Cortex of kidney (tissue), 1 donor: ENCODE measurements at places on chromosomes 13 and 19.

DNA sequence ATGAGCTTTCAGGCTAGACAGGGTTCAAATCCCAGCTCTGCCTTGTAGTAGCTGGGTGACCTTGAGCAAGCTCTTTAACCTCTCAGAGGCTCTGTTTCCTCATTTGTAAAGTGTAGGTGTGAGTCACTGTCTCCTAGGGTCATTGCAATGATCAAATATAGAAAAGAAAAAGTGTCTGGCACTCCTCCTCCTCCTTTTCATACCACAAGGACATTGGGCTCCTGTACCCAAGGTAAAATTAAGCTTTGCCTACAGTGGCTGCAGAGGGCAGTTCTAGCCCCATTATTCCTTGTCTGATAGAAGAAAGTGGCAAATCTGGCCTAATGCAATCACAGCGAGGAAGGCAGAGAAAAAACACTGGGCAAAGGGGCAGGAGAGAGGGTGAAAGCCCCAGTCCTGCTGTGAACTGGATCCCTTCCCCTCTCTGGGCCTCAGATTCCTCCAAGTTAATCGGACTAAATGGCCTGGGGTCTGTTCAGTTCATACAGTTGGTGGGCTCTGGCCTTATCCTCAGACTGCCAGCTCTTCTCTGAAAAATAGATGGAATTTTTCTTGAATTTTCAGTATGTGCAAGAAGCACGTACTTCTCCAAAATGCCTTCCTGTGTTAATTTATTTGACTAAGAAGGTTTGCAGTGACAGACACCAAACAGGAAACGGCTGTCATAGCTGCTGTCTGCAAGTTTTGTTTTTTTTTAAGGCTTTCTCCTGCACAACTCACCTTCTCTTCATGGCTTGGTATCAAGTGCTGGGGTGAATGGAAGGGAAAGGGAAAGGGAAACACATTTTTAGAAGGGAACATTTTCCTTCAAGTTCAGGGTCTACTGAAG is 35.3 kb downstream of the RGCC start:
- no peak for DNase-seq

GRCh38 chr13:19759669-19760068 is 23.1 kb downstream of the PSPC1 start:
- DNase-seq, result no peak

- DNase-seq, result no peak
These were observed 1.9 kb downstream of the GTPBP3 start for GRCh38 chr19:17339088-17339741.

- no peak for DNase-seq
These were observed 116.6 kb downstream of the PCDH17 start for GRCh38 chr13:57748096-57748495.

DNA sequence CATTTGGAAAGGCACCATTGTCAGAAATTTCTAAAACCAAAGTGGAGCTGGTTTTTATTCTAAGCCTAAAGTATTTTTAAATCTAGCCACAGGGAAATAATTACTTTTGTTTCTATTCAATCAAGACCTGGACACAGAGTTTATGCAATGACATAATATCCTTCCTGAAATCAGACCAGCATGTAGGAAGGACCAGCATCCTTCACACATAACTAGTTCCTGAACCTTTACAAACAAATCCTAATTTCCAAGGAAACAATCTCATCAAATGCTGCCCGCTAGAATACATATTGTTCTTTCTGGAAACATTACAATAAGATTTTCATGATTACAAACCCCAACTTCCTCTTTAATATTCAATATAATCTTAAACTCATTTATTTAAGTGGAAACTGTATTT is 1.5 kb downstream of the STARD13 start:
- no peak for DNase-seq

DNA sequence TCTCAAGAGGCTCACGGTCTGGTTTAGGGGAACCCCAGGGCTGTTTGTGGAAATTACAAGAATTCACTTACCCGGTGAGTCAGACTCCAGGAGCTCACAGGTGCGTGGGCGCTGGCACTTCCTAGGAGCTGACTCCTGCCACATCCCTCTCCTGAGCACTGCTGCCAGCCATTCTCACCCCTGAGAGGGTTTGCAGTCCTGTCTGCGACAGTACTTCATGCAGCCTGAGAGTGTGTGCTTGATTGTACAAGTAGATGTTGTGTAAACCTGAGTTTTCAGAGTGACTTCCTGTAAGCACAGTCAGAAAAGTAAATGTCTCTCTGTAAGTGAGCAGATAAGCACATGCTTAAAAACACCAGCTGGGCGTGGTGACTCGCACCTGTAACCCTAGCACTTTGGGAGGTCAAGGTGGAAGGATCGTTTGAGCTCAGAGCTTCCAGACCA is 8.1 kb downstream of the MRPL4 start:
- no peak for DNase-seq

DNA sequence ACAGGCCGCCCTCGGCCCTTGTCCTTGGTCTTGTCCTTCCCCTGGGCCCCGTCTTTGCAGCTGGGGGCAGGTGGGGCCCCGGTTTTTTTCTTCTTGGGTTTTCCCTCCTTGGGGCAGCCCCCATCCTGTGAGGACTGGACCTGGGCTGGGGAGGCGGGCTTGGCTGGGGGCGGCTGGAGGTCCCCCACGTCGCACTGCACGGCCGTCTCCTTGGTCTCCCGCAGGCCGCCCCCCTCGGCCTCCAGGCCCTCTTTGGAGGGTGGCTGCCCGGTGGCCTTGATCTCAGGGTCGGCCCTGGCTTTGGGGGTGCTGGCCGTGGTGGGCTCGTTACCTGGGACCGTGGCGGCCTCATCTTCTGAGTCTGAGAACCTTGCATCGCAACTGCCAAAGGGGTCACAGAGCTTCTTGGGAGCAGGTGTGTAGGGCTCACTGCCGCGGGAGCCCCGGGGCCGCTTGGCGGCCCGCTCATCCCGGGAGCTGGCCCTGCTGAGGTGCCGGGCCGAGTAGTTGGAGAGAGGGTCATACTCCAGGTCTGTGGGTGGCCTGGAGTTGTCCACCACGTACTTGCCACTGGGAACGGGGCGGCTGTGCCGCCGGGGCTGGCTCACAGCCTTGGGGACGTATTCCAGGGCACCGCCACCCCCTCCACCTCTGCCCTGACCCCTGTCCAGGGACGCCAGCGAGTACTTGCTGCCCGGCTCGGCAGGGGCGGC is 15.6 kb upstream of the ATP8B3 start:
- no peak for DNase-seq

DNA sequence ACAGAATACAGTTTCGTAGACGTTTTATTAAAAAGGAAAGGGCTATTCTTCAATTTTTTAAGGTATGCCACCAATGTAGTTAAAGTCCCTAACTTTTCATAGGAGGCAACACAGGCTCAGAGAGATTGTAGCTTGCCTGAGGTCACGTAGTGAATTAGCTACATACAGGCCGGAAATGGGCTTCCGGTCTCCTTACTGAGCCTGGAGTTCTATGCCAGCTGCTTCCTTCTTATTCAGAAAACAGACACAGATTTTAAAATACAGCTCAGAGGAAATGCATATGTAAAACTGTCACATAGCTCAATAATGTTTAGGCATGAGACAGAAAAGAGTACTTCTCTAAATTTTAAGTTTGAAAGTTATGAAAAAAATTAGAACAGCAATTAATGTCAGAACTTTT is 85.4 kb upstream of the TUBA3C start:
- no peak for DNase-seq

DNA sequence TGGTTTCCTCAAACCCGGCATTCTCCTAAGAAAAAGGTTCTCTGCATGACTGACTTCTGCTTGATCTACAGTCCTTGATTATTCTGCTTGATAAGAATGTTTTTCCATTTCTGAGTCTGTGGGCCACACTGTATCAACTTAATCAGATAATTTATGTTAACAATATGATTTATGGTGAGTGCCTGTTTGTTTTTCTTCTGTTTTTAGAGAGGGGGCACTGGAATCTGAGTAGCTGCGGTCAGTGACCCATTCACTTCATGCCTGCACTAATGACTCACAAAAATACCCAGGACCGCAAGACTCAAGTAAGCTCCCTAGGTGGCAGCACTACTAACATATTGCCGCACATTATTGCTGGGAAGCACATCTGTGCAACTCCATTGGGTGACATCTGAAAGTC is 542.3 kb upstream of the ATXN8OS start:
- DNase-seq, result no peak

GRCh38 chr19:39796000-39796498 is 17.4 kb downstream of the LEUTX start:
- no peak for DNase-seq

DNA sequence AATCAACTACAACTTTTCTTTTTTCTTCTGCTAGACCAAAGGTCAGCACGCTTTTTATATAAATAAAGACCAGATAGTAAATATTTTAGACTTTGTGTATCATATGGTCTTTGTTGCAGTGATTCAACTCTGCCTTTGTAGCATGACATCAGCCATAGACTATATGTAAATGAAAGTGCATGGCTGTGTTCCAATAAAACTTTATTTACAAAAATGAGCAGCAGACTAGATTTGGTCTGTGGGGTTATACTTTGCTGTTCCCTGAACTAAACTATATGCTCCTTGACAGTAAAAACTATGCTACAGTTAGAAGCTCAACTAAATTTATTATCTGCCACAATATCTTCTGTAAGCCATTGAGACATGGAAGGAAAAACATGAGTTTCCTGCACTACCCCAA is 100.0 kb downstream of the RNASEH2B start:
- no peak for DNase-seq

DNA sequence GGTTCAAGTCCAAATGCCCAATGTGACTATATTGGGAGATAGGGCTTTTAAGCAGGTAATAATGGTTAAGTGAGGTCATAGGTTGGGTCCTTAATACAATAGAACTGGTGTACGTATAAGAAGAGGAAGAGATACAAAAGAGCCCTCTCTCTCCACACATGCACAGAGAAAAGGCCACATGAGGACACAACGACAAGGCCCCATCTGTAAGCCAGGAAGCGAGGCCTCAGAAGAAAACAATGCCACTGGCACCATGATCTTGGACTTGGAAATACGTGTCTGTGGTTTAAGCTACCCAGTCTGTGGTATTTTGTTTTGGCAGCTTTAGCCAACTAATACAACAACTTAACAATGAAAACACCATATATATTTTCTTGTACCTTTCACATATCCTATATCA is 23.4 kb upstream of the RFC3 start:
- no peak for DNase-seq

- DNase-seq, result no peak
These were observed 2.0 kb downstream of the SPRY2 start for GRCh38 chr13:80338781-80339562.

GRCh38 chr19:1272423-1273262 is 2.7 kb upstream of the FAM174C start:
- DNase-seq, result no peak

DNA sequence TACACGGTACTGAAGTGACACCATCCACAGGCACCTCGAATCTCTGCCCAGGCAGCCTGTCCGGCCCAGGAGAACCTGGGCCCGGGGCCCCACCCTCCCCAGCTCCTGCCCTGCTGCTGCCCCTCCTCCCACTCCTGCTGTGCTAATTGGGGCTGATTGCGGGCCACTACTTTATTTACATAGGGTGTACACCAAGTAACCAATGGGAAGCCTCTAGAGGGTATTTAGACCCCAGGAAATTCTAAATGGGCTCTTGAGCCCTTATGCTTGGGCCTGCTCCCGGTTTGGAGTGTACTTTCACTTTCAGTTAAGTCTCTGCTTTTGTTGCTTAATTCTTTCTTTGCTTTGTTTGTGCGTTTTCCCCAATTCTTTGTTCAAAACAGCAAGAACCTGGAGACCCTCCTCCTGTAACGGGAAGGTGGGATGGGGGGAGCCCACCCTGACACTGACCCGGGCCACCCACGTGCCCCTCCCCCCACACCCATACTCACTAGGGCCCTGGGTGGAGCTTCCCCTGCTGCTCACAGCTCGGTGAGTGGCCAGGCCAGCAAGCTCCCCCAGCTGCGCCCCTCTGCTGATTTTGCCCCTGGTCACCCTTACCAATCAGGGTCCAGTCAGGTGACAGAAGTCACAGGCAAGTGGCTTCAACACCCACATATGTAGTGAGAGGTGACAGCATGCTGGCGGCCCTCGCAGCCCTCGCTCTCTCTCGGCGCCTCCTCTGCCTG is 9.4 kb downstream of the SCGB2B2 start:
- no peak for DNase-seq
